ENCODE measurements at places on chromosomes 7 and 10.

- DNase-seq = no peak
Observed at GRCh38 chr7:50331564-50332208, 27.2 kb downstream of the IKZF1 start.

- no peak for DNase-seq
Observed at GRCh38 chr10:74859546-74859945, 33.1 kb downstream of the KAT6B start.

DNA sequence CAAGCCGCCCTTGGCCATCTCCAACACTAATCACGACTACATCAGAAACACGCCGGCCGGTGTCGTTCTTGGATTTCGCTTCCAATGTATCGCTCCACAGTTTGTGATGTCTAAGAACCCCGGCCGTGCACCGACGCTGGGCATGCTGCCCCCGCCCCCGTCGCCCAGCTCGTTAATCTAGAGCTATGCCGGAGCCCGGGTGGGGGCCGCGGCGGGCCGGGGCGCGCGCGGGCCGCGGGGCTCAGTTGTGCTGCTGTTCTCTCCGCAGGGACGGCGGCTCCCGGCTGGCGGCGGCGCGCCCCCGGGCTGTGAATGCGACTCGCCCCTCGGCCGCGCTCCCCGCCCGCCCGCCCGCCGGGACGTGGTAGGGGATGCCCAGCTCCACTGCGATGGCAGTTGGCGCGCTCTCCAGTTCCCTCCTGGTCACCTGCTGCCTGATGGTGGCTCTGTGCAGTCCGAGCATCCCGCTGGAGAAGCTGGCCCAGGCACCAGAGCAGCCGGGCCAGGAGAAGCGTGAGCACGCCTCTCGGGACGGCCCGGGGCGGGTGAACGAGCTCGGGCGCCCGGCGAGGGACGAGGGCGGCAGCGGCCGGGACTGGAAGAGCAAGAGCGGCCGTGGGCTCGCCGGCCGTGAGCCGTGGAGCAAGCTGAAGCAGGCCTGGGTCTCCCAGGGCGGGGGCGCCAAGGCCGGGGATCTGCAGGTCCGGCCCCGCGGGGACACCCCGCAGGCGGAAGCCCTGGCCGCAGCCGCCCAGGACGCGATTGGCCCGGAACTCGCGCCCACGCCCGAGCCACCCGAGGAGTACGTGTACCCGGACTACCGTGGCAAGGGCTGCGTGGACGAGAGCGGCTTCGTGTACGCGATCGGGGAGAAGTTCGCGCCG, 1.9 kb downstream of the VWC2 start:
- DNase-seq = peak; percentile 27

DNA sequence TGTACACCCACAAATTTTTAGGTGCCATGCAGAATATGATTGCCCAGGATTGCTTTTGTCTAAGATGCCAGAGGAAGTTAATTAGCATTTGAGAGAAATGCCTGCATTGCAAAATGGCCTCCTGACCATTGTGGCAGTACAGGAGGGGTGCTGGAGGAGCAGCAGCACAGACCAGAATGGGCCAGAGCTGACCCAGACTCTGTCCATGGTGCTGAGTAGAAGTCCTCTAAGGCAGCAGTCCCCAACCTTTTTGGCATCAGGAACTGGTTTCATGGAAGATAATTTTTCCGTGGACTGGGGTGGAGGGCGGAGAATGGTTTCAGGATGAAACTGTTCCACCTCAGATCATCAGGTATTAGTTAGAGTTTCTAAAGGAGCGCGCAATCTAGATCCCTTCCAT, 217.8 kb upstream of the AGK start:
- DNase-seq = no peak

DNA sequence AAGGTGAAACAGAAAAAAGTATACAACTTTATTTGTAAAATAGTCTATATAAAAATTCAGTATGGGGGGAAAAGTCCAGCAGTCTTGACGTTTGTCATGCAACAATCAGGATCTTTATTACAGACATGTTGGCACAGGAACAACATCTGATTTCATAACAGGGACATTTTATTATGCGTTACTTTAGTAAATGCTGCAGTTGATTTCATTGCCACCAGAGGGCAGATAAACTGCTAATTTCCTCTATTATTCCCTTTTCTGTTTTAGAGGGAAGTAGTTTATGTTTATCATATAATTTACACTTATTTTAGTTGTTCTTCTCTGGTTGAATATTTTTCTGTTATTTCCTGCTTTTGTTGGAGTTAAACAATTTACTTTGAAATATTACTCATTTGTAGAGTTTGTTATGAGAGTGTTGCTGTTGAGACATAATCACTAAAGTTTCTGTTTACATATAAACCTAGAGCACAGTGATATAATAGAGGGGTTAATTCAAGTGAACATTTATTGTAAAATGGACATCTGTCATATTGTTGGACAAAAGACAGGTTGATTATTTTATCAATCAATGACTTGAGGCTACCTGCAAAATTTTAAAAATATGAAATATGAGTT, 3.3 kb downstream of the PLXDC2 start:
- peak; percentile 71 for DNase-seq

DNA sequence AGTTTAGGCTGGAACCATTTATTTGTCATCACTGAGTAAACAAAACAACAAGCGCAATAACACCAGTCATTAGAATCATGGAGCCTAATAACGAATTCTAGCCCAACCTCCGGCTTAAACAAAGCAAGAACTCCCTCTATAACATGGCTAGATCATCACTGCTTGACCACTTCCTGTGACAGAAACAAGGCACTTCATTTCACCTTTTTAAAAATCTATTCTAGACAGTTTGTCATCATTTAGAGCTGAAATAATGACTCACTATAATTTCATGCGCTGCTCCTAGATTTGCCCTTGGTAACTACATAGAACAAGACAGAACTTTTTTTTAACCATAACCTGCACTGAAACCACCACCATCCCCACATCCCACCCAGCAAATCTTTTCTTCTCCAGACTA, 81.3 kb downstream of the OSBPL3 start:
- no peak for DNase-seq

DNA sequence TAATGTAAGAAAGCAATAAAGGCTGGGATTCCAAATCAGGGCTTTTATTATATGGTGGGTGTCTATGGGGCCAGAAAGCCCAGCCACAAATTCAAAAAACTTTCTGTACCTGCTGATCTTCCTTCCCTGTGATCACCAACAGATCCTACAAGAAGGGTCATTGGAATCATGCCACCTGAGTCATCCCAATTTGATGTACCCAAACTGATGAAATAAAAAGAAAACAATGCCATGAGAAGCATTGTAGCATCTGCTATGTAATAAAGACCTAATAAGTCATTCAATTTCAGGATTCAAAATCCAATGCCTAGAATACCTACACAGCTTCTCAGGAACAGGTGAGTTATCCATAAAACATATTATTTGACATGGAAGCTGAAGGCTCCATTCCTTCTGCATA, 228.8 kb downstream of the DKK1 start:
- DNase-seq = no peak

GRCh38 chr7:43735802-43736603, 6.7 kb upstream of the COA1 start:
- DNase-seq = no peak

- DNase-seq = no peak
Observed at GRCh38 chr10:127934383-127934782, 27.5 kb downstream of the PTPRE start.

- DNase-seq = no peak
Observed at GRCh38 chr7:92156990-92157389, 22.0 kb downstream of the LRRD1 start.

GRCh38 chr7:95334447-95334846, 10.1 kb upstream of the PON1 start:
- DNase-seq = peak; percentile 19

- no peak for DNase-seq
Observed at GRCh38 chr7:123120286-123120685, 79.5 kb downstream of the SLC13A1 start.

DNA sequence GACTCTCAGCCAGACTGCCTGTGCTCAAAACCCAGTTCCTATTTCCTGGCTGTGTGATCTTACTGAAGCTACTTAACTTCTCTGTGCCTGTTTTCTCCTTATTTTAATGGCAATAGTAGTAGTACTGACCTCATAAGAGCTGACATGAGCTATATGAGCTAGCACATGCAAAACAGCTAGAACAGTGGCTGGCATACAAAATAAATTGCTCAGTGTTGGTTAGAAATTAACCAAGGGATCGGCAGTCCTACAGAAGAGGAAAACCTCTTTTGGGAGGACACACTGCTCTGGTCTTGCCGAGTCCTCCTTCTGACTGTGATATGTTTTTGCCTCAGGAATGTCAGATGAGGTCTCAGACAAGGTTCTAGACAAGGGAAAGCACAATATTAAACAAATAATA, 322.6 kb downstream of the GRM8 start:
- DNase-seq = no peak

DNA sequence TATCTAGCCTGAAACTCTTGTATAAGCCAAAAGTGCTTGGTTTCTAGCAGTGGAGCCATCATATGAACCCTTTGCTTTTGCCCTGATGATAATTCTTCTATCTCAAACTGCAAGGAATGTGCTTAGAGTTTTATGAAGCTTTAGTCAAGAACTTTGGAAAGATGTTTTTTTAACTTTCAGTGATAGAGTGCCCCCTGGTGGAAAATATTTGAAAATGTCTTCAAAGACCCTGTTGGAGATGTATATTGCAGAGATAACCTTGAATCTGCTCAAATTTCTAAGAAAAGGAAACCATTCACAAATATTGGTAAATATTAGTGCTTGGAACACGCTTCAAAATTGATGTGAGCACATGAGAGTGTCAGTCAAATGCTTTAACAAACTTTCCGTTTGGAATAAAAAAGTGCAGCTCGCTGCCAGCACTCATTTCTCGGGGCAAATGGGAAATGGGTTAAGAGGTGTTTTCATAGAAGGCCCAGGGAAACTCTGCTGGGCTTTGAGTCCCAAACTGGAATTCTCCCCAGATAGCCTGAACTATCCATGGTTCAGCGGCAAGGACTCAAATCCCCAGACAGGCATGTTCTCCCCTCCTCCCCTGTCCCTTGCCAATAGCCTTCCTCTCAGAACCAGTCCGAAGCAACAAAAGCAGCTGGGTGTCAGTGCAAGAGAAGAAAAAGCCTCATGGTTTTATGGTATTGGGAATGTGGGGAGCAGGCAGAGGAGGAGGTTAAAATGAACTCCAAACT, 129.3 kb downstream of the MYOF start:
- peak; percentile 68 for DNase-seq

- no peak for DNase-seq
Observed at GRCh38 chr7:138668229-138668596, 32.9 kb downstream of the SVOPL start.

DNA sequence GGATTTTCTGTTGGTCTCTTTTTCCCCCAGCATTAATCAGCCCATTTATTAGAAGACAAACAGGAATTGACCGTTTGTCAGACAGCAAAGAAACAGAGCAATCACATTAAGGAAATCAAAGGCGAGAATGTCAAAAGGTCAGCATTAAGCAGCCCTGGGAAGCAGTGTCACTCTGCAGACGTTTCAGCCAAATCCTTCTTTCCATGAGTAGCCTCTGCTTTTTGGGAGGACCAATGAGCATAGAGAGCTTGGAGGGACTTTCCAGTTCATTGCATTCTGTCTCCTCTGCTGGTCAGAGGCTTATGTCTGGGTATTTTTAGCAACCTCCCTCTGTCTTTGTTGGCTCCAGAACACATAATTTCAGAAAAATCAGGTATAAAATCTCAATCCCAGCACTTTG, 481.4 kb downstream of the GALNT17 start:
- DNase-seq = no peak

GRCh38 chr10:23912884-23913404, 296.0 kb upstream of the KIAA1217 start:
- no peak for DNase-seq

- no peak for DNase-seq
Observed at GRCh38 chr7:159108941-159109652, 35.6 kb downstream of the VIPR2 start.

- no peak for DNase-seq
Observed at GRCh38 chr7:17506596-17506995, 208.1 kb downstream of the AHR start.

GRCh38 chr7:13898957-13899670, 90.4 kb downstream of the ETV1 start:
- no peak for DNase-seq

DNA sequence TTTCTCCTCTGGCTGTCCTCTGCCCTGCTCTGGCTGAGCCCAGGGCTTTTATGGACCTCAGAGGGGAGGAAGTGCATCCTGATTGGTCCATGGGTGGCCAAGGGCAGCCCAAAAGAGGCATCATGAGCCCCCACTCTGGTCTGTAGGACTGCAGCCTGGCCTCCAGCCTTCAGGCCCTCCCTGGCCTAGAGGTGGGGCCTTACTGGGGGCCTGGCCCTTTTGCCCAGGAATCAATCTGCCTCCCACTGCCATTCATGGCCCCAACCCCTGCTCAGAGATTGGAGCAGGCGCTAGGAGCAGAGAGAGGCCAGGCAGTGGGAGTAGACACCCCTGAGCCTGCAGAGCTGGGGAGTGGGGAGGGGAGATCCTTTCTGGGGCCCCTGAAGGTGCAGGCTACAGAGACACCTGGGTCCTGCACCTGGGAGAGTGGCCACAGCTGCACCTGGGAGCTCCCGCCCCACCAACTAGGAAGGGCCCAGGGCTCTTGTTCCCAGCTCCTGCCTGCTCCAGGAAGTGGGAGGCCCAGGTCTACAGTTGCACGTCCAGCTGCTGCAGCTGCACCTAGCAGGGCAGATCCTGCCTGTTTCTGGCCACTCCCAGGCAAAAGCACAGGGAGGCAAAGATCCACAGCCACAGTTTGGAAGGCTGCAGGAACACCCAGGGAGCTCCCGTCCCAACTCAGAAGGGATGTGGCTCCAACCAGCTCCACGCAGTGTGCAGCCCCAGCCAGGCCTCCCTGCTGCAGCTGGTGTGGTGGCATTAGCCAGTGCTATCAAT, 6.4 kb upstream of the DYNC2I1 start:
- DNase-seq = no peak

GRCh38 chr7:80089366-80089765, 45.3 kb upstream of the GNAI1 start:
- DNase-seq = peak; percentile 19

DNA sequence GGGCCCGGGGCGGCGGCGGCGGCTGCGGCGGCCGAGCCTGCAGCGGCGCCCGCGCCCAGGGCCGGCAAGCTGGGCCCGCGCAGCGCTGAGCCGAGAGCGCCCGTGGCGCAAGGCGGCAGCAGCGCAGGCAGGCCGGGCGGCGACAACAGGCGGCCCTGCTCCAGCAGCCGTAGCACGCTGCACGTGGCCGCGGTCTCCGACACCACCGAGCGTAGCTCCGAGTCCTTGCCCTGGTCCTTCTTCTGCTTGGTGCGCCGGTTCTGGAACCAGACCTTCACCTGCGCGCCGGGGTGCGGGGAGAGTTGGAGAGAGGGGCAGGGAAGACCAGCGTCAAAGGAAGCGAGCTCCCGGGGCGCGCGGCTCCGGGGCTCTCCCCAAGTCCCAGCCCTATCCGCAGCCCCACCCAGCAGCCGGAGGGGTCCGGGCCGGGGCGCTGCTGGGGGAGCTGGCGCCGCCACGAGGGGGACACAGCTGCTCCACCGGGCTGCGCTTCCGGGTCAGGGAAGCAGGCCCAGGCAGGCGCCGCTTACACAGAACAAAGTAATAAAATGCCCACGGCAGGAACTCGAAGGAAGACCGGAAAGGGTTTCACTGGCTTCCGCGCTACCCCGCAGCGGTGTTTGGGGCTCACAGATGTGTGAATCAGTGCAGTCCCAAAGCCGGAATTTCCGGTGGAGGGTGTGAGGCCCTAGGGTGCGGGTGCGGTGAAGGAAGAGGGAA, 3.6 kb downstream of the VAX1 start:
- peak; percentile 43 for DNase-seq
